ENCODE measurements at places on chromosomes 16 and 17.
A peak's percentile ranks its signal among the peaks of the same experiment; 100 is the strongest.

DNA sequence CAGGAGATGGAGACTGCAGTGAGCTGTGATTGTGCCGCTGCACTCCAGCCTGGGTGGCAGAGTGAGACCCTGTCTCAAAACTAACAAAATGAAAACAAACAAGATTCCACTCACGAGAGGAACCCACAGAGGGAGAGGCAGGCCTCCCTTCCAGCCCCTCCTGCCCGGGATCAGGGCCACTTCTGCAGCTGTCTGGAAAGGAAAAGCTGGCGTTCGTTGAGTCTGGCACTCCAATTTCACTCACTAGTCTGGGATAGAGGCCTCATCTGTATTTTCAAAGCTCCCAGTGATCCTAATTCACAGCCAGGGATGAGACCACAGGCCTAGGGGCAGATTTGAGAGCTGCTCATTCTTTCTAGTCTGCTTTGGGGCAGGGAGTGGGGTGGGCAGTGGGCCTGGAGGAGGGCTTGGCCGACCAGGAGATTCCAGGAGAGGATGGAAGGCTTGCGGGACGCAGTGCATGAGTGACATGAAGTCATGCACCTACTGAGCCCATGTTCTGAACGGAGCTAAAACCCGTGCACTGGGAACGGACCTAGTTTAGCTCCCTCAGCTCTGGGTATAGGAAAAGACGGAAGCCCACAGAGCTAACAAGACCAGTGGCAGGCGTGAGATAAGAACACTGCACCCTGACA is 54.0 kb downstream of the COTL1 start:
- DNase-seq: no peak

- DNase-seq: peak; percentile 28
These were observed 239.6 kb downstream of the CDH11 start for GRCh38 chr16:64882078-64882784.

GRCh38 chr16:84460406-84461028 is 43.9 kb downstream of the MEAK7 start:
- no peak for DNase-seq

DNA sequence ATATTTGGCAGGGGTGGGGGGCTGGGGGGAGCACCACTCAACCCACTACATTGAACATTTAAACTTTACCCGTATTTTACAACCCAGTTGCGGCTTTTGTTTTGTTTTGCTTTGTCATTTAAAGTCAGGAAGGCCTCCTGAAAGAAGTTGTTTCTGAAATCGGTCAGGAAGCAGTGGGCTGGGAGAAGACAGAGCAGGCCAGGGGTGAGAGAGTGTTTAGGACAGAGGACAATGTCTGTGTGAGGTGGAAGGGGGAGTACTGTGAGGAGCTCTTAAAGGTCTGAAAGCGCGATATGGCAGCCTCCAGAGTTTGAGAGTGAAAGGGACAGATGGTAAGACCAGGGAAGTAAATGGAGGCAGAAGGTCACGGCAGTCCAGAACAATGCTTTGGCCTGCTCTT is 6.1 kb upstream of the WFIKKN2 start:
- no peak for DNase-seq

- no peak for DNase-seq
These were observed 31.4 kb upstream of the GHDC start for GRCh38 chr17:42225646-42226045.

GRCh38 chr16:668519-669171 is 713 bp downstream of the RHOT2 start:
- no peak for DNase-seq

GRCh38 chr17:82670661-82671450 is 22.6 kb upstream of the WDR45B start:
- no peak for DNase-seq

- no peak for DNase-seq
These were observed 10.3 kb upstream of the ABCC12 start for GRCh38 chr16:48165961-48166578.

- DNase-seq: peak; percentile 58
These were observed 95.1 kb downstream of the ZFHX3 start for GRCh38 chr16:72952811-72953271.

DNA sequence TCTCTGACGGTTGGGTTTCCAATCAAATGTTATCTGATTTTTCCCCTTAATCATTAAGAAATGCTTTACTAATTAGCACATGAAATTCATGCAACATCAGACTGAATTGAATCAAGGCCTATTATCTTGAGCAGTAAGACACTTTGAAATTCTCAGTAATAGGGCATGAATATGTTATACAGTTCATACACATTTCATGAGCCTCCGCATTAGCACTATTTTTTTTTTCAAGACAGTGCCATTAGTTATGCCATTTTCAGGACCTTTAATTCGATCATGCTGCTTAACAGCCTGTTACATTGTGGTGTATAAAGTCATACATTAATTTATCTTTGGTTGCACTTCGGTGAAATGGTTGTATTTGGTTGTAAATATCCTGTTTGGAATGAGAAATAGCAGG is 862.6 kb upstream of the GOT2 start:
- no peak for DNase-seq

- no peak for DNase-seq
These were observed 73.8 kb downstream of the XYLT1 start for GRCh38 chr16:17396762-17397498.

DNA sequence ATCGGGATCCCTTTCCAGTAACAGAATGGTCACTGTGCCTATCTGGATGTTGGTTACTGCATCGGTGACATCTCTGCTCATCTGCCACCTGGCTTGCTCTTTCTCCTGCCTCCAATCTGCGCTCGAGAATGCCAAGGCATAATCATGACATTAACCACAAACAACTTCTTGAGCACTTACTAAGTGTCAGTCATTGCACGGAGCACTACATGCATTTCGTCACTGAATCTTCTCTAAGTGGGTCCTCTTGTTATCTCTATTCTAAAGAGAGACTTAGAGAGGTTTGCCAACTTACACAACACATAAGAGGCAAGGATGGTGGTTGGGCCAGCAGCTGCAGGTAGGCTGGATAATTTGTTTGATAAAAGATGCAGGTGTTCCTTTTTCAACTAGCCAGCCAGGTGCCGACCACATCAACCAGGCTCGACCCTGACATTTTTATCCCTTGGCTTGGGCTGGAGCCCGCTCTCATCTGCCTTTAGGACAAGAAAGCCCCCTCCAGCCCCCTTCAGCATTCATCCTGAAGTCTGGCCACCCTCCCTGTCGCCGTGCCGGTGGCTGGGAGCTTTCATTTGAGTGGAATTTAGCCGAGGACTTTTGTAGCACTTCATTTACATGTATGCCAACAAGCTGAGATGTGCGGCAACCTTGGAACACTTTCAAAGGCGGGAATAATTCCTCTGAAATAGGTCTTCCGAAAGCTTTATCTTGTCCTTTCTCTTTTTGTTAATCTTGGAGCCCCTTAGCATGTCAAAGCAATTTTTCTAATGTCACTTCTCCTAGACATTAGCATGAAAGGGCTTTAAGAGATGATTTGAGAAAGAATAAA is 89.3 kb upstream of the NKD1 start:
- no peak for DNase-seq

GRCh38 chr17:69913216-69913615 is 161.8 kb upstream of the KCNJ16 start:
- DNase-seq: no peak

- DNase-seq: peak; percentile 36
These were observed at the start of gene CCL2 for GRCh38 chr17:34254651-34255380. Gene CCL2 (plus strand): TSS chr17:34255285. CDS start chr17:34255350, 65 bp downstream.

GRCh38 chr16:693766-694165 is 3.6 kb upstream of the WDR24 start:
- no peak for DNase-seq

DNA sequence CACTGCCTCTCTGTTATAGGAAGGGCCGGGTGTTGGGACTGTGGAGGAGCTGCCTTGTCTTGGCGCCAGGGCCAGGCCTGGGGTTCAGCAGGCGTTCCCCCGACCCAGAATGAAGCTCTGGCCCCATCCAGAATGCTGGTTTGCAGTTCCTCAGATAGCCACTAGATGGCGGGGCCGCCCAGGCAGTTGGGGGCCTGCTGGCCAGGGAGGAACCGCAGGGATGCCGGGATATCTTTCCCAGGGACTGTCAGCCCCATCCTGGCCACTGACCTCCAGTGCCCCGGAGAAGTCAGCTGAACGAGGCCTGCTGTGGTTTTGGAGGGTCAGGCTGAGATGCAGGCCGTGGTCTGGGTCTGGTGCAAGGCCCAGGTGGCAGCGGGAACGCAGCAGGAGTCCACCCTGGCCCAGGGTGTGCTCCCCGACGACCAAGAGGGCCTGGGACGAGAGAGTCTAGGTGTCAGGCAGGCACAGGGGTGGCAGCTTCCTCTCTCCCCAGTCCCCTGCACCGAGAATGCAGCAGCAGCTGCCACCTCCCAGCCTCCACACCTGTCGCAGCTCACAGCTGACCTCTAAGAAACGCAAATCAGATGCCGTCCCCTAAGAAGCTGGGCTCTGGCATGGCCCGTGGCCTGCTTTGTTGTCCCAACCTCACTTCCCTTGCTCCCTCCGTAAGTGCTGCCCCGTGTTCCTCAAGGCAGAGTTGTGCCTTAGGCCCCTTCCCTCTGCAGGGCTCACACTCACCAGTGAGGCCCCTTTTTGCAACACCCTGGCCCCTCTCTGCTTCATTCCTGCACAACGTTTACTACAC is 51.2 kb downstream of the RMI2 start:
- DNase-seq: no peak

DNA sequence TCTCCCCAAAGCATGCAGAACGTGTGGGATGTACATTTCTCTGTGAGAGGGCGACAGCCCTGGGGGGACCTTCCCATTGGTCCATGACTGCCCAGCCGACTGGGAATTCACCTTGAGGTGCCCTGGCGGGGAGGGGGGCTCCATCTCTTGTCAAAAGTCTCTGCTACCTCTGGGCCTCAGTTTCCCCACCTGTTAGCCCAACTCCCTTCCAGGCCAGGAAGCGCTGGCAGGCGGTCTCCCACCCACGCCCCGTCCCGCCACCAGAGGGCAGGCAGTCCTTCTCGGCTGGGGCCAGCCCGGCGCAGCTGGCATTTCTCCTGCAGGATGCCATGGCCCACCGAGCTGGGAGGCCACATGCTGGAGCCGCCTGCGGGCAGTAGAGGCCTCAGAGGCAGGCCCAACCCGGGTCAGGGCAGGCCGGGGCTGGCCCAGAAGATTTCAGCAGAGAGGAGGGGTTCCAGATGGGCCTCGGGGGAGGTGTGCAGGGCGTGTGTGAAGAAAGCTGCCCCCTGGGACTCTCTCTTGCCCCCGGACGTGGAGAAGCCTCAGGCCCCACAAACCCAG is 16.6 kb downstream of the CD7 start:
- DNase-seq: no peak

DNA sequence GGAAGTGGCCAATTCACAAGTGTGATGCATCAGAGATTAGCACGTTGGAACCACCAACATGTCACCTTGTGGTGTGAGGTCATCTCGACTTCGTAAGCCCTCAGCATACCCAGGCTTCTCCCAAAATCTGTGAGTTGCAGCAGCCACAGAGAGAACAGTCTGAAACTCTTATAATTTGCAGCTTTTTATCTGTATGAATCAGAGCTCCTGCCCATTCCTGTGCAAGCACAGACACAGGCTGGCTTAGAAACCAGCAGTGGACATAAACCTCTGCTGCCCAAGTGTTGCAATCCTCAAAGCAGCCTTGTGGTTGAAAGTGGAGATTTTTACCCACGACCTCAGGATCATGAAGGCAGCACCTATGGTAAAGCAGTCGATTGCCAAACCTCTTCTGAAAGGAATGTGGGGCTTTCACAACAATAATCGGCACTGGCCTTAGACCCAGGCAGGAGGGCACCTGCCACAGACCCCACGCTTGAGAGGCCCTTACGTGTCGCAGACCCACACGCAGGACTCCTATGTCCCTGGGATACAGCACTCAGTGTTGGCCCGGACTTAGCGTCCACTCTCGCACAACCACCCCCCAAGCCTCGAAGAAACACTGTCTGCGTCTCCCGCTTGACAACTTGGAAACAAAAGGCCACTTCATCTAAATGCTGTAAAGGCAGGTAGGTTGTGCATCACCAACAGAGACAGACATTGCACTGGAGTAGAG is 24.5 kb upstream of the OSGIN1 start:
- DNase-seq: peak; percentile 82

- DNase-seq: no peak
These were observed 158.6 kb downstream of the SALL1 start for GRCh38 chr16:50992350-50993032.

DNA sequence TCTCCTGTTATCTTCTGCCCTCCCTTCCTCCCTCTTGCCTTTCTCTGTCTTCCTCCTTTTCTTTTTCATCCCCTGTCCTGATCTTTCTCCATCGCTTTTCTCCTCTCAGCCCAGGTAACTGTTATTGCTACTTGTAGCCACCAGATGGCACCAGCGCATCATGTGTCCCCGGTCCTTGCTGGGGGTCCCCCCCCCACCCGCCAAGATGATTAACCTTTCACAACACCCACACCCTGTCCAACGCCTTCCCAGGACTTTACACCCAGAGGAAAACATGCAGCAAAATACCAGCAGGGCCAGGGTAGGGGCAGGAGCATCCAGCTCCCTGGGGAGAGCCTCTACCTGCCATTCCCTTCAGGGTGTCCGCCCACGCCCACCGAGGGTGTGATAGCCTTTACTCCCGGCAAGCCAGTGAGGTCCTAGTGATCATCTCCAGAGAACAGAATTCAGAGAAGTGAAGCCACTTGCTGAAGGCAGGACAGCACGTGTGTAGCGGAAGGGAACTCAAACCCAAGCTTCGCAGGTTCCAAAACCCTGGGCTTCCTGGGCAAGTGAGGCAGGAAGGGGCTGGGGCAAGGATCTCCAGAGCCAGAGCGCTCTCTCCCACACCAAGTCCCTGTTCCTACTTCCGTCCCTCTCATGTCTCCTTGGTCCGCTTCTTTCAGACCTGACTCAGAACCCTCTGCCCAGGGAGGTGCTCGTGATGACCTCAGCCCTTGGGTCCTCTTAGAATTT is 13.4 kb upstream of the TAC4 start:
- DNase-seq: no peak

DNA sequence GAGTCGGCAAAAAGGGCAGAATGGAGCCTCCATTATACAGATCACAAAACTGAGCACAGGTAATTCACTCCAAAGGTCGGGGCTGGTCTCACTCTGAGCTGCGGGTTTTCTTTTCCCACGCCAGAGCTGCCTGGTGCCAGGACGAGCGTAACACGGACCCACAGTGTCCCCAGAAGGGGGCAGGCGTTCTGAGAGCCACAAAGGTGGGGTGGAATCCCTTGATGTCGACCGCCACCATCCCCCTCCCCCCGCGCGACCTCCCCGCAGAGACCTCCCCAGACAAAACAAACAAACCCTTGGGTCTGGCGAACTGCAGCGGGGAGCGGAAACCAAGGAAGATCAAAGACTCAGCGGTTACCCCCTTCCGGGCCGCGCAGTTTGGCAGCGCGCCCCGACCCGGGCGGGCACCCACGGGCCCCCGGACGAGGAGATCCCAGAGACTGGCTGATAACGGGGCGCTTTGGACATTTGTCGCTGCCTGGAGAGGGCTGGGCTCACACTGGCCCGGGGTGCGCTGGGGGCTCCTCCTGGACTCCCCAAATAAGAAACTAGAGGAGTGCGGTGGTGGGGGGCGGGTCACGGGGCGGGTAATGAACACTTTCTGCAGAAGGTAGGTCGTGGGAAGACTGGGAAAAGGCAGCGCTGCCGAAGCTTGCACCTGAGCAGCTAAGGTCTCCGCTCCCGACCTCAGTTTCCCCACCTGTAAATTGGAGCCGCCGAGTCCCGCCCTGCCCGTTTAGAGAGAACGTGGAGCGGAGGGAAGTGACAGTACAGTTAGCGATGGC is 664 bp upstream of the NKD1 start:
- no peak for DNase-seq

GRCh38 chr16:28555561-28555960 is 1.8 kb downstream of the SGF29 start:
- DNase-seq: no peak

All from skeletal muscle cell (primary cell).